ENCODE measurements at places on chromosomes 16 and 17.

- no peak for DNase-seq
Observed at GRCh38 chr17:79141578-79142355, 67.1 kb downstream of the ENGASE start.

GRCh38 chr17:50350733-50351132, 4.8 kb downstream of the XYLT2 start:
- no peak for DNase-seq

DNA sequence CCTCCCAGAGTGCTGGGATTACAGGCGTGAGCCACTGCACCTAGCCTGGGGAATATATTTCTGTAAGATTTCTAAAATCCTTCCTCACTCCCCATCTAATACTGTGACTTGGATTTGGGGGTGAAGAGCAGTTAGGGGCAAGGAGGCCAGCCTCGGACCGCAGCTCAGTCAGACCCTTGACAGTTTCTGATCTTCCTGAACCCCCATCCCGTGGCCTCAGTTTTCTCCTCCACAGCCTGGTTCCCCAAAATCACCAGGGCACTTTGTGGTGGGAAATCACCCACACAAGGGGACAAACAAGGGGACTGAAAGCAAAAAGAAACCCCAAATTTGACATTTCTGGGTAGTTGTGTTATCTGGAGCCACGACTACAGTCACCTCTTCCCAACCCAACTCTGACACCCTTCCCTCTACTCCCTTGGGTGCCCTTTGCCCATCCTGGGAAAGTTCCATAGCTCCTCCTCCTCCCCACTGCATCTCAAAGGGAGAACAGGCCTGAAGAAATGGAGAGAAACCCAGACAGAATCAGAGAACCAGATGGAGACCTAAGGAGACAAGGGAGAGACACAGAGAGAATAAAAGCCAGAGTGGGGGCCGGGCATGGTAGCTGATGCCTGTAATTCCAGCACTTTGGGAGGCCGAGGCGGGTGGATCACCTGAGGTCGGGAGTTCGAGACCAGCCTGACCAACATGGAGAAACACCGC, 2.8 kb upstream of the STAT5A start:
- DNase-seq: no peak

- peak; percentile 31 for DNase-seq
Observed at GRCh38 chr17:49556223-49556943, 19.3 kb upstream of the NXPH3 start.

- DNase-seq: no peak
Observed at GRCh38 chr16:46918905-46919792, 35.0 kb downstream of the GPT2 start.

DNA sequence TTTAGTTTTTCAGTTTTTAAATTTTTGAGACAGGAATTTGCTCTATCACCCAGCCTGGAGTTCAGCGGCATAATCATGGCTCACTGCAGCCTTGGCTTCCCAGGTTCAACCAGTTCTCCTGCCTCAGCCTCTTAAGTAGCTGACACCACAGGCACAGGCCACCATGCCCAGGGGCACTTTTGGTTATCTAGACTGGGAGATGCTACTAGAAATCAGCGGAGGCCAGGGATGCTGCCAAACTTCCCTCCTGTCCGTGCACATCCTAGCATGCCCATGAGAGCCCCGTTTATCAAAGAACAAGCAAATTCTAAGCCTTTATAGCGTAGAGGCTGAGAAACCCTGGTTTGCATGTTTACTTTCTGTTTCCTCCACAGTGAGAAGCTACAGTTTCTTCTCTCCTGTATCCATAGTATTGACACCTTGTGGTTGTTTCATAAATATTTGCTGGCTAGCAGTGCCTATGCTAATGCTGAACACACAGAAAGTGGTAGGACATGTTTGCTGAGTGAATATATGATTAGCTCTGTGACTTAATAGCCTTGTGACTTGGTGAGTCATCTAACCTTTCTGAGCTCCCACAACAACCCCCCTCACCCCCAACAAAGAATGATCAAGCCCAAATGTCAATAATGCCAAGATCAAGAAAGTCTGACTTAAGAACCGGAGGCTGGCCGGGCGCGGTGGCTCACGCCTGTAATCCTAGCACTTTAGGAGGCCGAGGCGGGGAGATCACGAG, 39.2 kb upstream of the MAF start:
- no peak for DNase-seq

- DNase-seq: no peak
Observed at GRCh38 chr17:11742886-11743285, 144.6 kb downstream of the DNAH9 start.

- DNase-seq: no peak
Observed at GRCh38 chr17:83007504-83008185, 71.8 kb upstream of the METRNL start.

DNA sequence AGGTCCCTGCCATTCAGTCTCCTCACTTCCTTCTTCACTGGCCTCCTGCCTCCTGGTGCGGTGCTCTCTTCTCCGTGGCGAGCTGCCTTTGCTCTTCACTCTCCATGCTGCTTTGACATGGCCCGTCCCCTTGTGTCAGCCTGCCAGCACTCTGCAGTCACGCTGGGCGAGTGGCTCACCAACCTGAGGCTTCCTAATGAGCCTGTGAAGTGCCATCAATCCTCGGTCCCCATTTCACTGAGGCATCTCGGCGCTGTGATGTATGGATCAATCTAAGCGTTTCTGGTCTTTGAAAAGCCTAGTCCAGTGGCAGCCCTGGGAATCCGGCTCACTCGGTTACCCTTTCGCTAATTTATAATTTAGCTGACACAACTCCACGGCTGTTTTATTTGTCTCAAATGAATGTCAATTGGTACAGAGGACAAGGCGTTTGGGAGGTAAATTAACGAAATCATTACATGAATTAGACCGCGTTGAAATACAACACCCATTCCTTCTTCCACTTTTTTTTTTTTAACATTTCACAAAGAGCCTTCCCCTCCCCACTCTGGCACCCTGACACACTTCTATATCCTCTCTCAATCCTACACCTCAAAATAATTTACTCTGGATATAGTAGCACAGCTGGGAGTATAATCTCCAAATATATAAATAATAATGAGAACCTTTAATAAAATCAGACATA, 610.7 kb downstream of the TMEM114 start:
- no peak for DNase-seq

DNA sequence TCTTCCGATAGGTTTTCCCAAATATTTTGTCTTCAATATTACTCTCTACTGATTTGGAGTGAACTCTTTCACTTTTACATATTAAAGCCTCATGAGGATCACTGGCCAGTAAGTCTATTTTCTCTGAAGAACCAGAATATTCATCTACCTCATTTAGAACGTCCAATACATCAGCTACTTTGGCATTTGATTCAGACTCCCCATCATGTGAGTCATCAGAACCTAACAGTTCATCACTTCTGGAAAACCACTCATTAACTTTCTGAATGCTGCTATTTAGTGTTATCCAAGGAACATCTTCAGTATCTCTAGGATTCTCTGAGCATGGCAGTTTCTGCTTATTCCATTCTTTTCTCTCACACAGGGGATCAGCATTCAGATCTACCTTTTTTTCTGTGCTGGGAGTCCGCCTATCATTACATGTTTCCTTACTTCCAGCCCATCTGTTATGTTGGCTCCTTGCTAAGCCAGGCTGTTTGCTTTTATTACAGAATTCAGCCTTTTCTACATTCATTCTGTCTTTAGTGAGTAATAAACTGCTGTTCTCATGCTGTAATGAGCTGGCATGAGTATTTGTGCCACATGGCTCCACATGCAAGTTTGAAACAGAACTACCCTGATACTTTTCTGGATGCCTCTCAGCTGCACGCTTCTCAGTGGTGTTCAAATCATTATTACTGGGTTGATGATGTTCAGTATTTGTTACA, 30.9 kb downstream of the BRCA1 start:
- no peak for DNase-seq

GRCh38 chr16:265711-266110, 10.0 kb downstream of the RGS11 start:
- DNase-seq: no peak

DNA sequence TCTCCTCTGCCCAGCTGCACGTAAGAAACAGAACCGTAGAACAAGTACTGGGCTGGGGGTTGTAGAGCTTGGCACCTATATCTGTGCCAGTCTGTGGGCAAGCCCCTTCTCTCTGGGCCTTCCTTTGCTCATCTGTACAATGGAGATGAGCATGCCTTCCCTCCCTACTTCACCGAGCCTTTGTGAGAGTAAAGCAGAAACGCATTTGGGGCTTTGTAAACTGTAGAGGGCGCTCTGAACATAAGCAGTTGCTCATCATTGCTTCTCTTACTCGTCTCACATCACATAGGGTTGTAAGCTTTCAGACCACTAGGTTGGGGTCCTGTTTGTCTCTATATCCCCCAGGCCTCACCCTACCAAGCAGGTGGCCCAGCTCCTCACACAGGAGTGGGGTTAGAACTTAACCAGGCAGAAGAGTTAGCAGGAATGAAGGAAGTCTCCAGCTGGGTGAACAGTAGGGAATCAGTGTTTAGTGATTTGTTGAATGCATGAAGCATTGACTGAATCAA, 15.1 kb downstream of the SAMD14 start:
- no peak for DNase-seq

Measured in astrocyte of the cerebellum (primary cell).